Thoracic aorta (tissue), 2 donors: ENCODE measurements at places on chromosomes 6 and 20.

DNA sequence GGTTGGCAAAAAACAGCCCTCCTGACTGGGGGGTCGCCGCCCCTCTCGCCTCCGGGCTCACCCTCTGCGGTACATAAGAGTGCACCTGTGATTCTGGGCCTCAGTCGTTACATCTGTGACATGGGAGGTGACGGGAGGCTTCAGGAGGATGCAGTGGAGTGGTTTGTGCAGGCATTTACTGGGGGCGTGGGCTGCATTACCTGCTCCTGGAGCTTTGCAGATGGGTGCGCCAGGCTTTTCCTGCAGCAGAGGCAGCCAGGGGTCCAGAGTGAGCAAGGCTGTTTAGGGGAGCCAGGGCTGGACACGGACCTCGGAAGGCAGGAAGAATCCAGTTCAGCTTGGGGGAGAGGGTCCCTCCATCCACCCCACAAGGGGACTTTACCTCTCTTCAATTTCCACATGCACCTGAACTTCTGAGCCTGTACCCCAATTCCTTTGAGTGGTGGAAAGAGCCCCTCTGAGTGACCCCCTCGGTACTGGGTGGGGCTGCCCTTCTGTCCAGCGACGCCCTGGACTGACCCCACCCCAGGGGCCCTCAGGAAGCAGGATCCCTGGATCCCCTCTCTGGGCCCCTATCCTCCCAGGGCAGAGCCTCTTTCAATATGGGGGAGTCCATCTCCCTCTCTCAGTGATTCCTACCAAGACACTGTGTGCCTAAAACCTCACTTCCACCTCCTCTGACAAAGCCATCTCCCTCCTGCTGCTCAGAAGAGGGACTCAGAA lies 134.0 kb downstream of the TAF4 start:
- no peaks in the 10 kb centered on the region for H3K4me1 ChIP-seq
- no peak overlapping the region for H3K27ac ChIP-seq
- no peaks in the 10 kb centered on the region for H3K27me3 ChIP-seq
- DNase-seq, result no peak
- no peaks in the 10 kb centered on the region for H3K36me3 ChIP-seq
- no peak overlapping the region for H3K4me3 ChIP-seq

DNA sequence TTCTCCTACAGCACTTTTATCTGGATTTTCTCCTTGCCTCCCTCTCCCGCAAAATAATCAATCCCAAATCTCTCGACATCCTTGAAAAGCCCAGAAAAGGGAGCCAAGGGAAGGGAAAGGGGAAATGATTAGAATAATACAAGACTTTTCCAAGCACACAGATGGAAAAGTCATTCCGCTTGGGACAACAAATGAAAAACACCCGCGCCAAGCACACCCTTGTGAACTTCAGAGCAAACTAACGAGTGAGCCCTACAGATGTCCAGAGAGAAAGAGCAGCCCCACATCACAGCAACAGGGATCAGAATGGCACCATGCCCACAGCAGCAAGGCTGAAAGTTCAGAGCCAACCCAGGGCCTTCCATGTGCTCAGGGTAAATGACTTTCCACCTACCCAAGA lies 49.6 kb downstream of the NINL start:
- DNase-seq, result no peak
- no peaks in the 10 kb centered on the region for H3K27me3 ChIP-seq
- H3K36me3 ChIP-seq, result no peaks in the 10 kb centered on the region
- peaks cover 12% of the 10 kb centered on the region for H3K4me1 ChIP-seq
- no peak overlapping the region for H3K4me3 ChIP-seq

- no peaks in the 10 kb centered on the region for H3K27me3 ChIP-seq
- H3K4me1 ChIP-seq, result no peaks in the 10 kb centered on the region
- H3K36me3 ChIP-seq, result no peaks in the 10 kb centered on the region
- no peak overlapping the region for H3K27ac ChIP-seq
Observed at GRCh38 chr6:10268611-10269310, 146.1 kb downstream of the TFAP2A start.

DNA sequence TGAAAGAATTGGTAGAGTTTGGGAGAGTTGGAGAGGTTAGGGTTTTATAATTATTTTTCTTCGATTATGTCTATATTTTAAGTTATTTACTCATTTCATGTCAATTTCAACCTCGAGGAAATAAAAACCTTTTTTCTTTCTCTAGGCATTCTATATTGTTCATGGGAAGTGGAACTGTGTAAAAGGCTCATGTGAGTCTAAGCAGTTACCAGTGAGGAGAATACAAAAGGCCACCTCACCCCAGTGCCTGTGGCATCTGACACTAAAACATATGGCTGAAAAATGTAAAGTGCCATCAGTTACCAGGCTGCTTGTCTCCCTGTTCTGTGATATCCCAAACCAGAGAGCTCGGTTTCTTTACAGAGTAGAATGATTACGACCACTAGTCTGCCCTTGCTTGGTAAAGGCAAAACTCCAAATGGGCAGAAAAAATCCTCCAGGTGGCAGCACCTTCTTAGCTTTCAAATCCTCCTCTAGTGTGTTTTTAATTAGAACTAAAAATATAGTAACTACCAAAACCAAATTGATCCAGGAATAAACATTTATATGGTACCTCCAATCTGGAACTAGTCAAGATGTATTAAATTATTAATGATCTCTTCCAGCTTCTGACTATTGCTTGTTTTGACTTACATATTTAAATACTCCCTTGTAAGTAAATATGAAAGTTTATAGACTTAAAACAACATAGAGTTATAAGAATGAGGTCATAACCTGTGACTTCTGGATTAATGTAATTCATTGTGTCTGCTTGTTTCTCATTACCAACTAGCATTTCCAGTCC lies 122.6 kb upstream of the MCHR2 start:
- no peak overlapping the region for H3K4me3 ChIP-seq
- H3K4me1 ChIP-seq, result no peaks in the 10 kb centered on the region
- DNase-seq, result no peak
- H3K36me3 ChIP-seq, result no peaks in the 10 kb centered on the region
- H3K27ac ChIP-seq, result no peak overlapping the region

DNA sequence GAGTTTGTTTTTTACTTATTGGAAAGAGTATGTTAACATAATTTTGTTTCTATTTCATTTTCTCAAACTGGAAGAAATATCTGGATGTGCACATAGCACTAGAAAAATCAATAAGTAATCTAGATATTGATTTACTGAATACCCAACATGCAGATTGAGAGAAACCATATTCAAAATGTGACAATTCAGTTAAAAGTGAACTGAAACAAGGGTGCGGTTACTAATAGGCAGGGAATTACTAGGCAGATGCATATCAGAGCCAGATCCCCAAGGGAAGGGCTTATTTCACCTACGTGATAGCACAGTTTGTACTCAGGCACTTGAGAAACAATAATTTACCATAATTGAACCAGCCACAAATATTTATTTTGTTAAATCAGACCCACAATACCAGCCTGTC lies 493.1 kb upstream of the FLRT3 start:
- no peaks in the 10 kb centered on the region for H3K36me3 ChIP-seq
- H3K27me3 ChIP-seq, result no peaks in the 10 kb centered on the region
- no peak overlapping the region for H3K4me3 ChIP-seq
- no peaks in the 10 kb centered on the region for H3K4me1 ChIP-seq
- no peak overlapping the region for H3K27ac ChIP-seq

DNA sequence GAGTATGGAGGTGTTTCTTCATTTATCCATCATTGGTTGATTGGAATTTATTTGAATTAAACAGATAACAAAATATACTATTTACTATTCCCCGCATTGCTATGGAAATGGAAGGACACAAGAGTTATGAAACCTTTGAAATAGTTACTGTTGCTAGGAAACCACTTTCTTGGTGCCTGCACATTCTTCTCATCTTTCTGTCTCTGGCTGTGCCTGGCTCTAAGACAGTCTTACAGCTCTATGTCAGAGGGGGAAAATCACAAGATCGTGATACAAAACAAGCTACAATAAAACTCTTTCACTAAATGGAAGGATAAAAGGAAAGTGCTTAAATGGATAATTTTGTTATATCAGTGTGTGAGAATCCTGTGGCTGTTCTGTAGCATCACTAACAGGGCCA lies 453.0 kb downstream of the LMBRD1 start:
- no peak overlapping the region for H3K4me3 ChIP-seq
- DNase-seq, result no peak
- no peaks in the 10 kb centered on the region for H3K4me1 ChIP-seq
- no peaks in the 10 kb centered on the region for H3K27me3 ChIP-seq
- H3K36me3 ChIP-seq, result no peaks in the 10 kb centered on the region

- H3K4me1 ChIP-seq, result peaks cover 8% of the 10 kb centered on the region
- no peaks in the 10 kb centered on the region for H3K27me3 ChIP-seq
- no peak overlapping the region for H3K4me3 ChIP-seq
- H3K36me3 ChIP-seq, result no peaks in the 10 kb centered on the region
Observed at GRCh38 chr6:138598562-138599173, 99.4 kb upstream of the NHSL1 start.

DNA sequence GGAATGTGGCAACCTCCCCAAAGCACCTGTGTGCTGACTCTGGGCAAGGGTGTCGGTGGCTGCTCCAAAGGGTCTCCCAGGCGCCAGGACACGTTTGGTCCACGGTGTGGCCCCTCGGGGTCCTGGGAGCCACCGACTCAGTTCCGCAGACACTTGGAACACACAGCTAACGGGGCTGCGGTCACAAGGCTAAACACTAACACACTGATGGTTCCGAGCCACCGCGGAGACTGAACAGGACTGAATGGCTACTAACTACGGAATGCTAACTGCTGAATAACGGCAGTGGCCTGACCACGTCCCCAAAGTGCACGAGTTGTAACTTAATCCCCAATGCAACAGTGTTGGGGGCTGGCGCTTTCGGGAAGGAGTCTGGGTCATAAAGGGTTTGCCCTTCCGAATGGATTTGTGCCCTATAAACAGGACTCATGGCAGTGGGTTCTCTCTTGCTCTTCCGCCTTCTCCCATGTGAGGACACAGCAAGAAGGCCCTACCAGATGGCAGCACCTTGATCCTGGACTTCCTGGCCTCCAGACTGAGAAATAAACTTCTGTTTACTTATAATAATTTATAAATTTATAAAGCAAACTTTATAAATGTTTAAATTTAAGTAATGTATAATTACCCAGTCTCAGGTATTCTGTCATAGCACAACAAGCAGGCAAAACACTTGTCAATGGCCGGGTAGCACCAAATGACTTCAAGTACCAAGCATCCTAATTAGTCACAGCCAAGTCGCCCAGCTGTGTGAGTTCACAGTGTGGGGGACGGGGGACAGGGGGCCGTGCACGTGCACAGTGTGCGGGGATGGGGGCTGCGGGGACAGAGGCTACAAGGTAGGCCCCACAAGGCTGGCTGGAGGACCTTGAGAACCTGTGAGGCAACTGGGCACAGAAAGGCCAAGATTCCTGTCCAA lies 2.3 kb upstream of the EEF1A2 start:
- H3K27me3 ChIP-seq, result no peaks in the 10 kb centered on the region
- DNase-seq, result no peak
- H3K36me3 ChIP-seq, result no peaks in the 10 kb centered on the region
- peaks cover 5% of the 10 kb centered on the region for H3K4me1 ChIP-seq
- no peak overlapping the region for H3K27ac ChIP-seq

GRCh38 chr6:52509281-52510212 lies 67.3 kb downstream of the TRAM2 start:
- H3K4me3 ChIP-seq, result no peak overlapping the region
- H3K36me3 ChIP-seq, result peaks cover 27% of the 10 kb centered on the region
- H3K4me1 ChIP-seq, result peaks cover 45% of the 10 kb centered on the region
- H3K27me3 ChIP-seq, result no peaks in the 10 kb centered on the region

GRCh38 chr20:19964289-19965265 lies 52.6 kb upstream of the NAA20 start:
- no peaks in the 10 kb centered on the region for H3K27me3 ChIP-seq
- H3K36me3 ChIP-seq, result peaks cover 34% of the 10 kb centered on the region
- H3K4me3 ChIP-seq, result no peak overlapping the region
- H3K27ac ChIP-seq, result no peak overlapping the region
- no peaks in the 10 kb centered on the region for H3K4me1 ChIP-seq
- no peak for DNase-seq

GRCh38 chr6:125193208-125193607 lies 39.6 kb downstream of the TPD52L1 start:
- no peaks in the 10 kb centered on the region for H3K36me3 ChIP-seq
- peaks cover 92% of the 10 kb centered on the region for H3K4me1 ChIP-seq
- H3K27ac ChIP-seq, result no peak overlapping the region
- no peak for DNase-seq

DNA sequence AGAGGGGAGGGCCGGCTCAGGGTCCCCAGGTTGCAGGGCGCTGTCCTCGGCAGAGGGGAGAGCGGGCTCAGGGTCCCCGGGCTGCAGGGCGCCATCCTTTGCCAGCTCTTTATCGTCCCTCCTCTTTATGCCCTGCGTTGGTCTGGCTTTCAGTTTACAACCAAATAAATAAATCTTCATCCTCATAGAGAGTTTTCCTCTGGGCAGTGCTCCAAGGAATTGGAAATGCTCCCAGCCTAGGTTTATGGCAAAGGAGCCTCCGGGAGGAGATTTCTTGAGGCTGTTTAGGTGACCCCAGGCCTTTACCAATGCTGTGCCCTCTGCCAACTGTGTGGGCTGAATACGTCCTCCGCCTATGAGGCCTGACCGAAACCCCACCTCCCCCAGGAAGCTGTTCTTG lies 60.2 kb downstream of the CHMP4B start:
- H3K27ac ChIP-seq, result no peak overlapping the region
- DNase-seq, result no peak
- H3K4me1 ChIP-seq, result no peaks in the 10 kb centered on the region
- H3K4me3 ChIP-seq, result peak overlapping the region; percentile 54

GRCh38 chr6:158660333-158660754 lies 10.5 kb downstream of the SYTL3 start:
- no peak overlapping the region for H3K4me3 ChIP-seq
- no peak for DNase-seq
- no peaks in the 10 kb centered on the region for H3K27me3 ChIP-seq

GRCh38 chr6:163564534-163564933 lies 150.0 kb downstream of the QKI start:
- H3K27me3 ChIP-seq, result no peaks in the 10 kb centered on the region
- H3K27ac ChIP-seq, result no peak overlapping the region
- H3K4me1 ChIP-seq, result no peaks in the 10 kb centered on the region

DNA sequence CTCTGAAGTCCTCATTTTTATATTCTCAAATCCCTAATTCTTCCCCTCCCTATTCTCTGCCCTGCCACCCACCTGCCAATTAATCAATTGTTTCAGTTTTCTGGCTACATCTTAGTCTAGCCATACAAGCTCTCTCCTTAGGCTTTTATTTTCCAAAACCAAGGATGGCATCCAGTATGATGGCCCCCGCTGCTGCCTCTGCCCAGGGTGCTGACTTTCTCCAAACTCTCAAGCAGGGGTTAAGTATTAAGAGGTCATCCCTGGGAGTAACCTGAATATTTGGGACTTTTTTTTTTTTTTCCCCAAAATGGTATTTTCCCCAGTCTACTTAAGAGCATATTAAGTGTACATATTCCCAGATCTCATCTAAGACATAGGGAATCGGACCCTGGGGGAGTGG lies 183.8 kb downstream of the DHX35 start:
- DNase-seq, result no peak
- H3K4me3 ChIP-seq, result no peak overlapping the region
- H3K27ac ChIP-seq, result no peak overlapping the region
- H3K4me1 ChIP-seq, result no peaks in the 10 kb centered on the region
- H3K27me3 ChIP-seq, result no peaks in the 10 kb centered on the region
- H3K36me3 ChIP-seq, result no peaks in the 10 kb centered on the region

DNA sequence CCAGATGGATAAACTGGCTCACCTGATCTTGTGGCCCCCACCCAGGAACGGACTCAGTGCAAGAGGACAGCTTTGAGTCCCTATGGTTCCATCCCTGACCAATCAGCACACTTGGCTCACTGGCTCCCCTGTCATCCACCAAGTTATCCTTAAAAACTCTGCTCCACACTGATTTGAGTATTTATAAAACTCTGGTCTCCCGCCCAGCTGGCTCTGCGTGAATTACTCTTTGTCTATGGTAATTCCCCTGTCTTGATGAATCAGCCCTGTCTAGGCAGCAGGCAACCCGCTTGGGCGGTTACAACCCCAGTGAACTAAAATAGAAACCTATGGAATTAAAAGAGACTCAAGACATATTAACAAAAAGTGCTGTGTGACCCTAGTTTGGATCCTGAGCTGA lies 38.1 kb upstream of the CD83 start:
- no peaks in the 10 kb centered on the region for H3K27me3 ChIP-seq
- DNase-seq, result no peak
- no peak overlapping the region for H3K27ac ChIP-seq
- H3K4me1 ChIP-seq, result no peaks in the 10 kb centered on the region
- no peaks in the 10 kb centered on the region for H3K36me3 ChIP-seq
